ENCODE measurements at places on chromosomes 11 and 22.

- DNase-seq, result no peak
These were observed 396 bp downstream of the OSBP start for GRCh38 chr11:59615120-59615636.

DNA sequence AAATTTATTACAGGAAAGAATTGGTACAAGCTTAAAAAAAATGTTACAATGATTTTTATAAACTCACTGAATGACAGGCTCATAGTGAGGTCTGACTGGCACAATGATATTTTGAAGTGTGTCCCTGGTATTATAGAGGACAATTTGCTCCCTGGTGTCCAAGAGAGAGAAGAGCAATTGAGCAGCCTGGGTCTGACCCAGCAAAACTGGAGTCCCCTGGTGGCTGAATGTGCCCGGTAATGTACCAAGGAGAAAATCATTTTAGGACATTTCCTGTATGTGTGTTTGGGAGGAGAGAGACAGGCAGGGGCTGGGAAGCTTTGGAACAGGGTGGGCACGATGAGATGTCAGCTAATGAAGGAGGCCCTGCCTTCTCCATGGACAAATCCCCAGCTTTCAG lies 125.3 kb downstream of the APOL5 start:
- no peak for DNase-seq

- no peak for DNase-seq
These were observed 53.8 kb upstream of the AMPD3 start for GRCh38 chr11:10401256-10401655.

GRCh38 chr11:128052912-128053641 lies 534.3 kb downstream of the ETS1 start:
- DNase-seq, result no peak

DNA sequence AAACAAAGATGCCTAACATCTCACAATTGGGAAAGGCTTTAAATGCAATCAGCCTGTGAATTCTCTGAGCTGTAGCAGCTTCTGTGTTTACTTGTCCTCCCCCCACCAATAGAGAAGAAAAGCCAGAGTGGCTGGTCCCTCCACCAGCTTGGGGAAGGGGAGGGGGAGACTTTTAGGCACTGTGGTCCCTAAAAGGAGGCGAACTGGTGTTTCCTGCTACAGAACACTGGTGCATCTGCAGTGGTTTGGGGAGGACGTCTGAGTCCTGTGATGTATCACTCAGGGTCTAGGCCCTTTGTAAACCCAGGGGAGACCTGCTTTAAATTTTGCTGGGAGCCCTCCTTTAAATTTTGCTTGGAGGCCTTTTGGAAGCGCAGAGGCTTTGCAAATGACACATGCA lies 16.9 kb downstream of the TNRC6B start:
- DNase-seq, result no peak

- no peak for DNase-seq
These were observed 8.8 kb downstream of the FOXRED2 start for GRCh38 chr22:36497910-36498665.

GRCh38 chr11:120134931-120135228 lies 3.0 kb downstream of the TRIM29 start:
- peak; percentile 88 for DNase-seq

DNA sequence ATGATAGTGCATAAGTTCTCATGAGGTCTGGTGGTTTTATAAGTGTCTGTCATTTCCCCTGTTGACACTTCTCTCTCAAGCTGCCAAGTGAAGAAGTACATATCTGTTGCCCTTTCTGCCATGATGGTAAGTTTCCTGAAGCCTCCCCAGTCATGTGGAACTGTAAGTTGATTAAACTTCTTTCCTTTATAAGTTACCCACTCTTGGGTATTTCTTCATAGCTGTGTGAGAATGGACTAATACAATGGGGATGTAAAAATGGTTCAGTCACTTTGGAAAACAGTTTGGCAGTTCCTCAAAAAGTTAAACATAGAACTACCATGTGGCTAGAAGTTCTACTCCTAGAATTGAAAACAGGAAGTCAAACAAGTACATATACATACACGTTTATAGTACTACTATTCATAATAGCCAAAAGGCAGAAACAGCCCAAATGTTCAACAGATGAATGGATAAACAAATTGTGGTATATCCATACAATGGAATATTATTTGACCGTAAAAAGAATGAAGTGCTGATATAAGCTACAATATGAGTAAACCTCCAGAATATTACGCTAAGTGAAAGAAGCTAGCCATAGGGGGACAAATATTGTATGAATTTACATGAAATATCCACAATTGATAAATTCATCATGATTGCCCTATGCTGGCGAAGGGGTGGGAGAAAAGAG lies 16.0 kb upstream of the DKK3 start:
- DNase-seq, result no peak

GRCh38 chr11:81070948-81071347 lies 1630.1 kb upstream of the TENM4 start:
- no peak for DNase-seq

DNA sequence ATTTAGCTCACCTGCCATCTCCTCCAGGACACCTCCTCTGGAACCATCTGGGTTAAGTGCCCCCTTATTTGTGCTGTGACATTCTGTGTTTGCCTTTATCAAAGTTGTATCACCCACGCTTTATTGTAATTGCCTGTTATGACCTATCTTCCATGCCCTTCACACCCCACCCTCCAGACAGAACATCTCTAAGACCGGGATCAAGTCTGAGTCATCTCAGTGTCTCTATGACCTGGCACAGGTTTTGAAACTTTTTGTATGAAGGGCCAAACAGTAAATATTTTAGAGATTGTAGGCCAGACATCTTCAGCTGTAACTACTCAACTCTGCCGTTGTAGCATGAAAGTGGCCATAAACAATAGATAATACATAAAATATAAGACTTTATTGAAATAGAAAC lies 161.8 kb downstream of the SPON1 start:
- DNase-seq, result no peak

DNA sequence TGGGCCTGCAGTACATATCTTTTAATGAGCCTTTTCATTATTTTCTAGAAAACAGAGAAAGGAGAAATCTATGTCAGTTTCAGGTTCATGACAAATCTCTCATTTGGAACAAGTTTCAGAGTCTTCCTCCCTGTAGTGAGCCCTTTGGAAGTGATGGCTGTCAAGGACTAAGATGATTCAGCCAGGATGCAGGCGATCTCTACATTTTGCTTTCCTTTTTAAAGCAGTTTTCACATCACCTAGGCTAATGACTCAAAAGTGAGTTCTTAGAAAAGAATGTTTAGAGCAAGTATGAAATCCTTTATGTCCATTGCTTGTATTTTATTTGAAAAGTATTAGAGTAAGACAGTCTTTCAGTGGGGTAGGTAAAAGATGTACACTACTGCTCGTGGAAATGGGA lies 130.1 kb downstream of the TRPC6 start:
- no peak for DNase-seq

GRCh38 chr11:117230286-117230961 lies 1.4 kb downstream of the PCSK7 start:
- no peak for DNase-seq

GRCh38 chr11:36289226-36289852 lies at the start of gene COMMD9:
TSS of gene COMMD9 (minus strand) at chr11:36289424. CDS start at chr11:36289412, 12 bp downstream.
- DNase-seq, result peak; percentile 99

- DNase-seq, result no peak
These were observed 41.1 kb downstream of the PACS1 start for GRCh38 chr11:66111158-66111557.

- no peak for DNase-seq
These were observed 255 bp upstream of the SYNGR1 start for GRCh38 chr22:39349506-39349966.

GRCh38 chr11:9838961-9839360 lies 175.1 kb downstream of the SWAP70 start:
- no peak for DNase-seq

DNA sequence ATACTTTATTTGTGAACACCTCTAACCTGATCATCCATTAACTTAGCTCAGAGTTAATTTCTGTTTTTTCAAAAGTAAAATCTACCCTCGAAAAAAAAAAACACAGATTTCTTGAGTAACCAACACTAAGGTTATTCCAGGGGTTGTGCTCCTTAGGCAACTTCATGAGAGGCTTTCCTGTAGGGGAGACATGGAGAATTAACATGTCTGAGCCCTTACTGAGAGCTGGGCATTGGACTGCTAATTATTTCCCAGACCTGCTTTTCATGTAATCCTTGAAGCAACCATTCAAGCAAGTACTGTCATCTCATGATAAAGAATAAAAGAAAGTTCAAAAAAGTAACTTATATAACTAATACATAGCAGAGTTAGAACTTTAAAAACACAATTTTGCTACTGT lies 13.5 kb upstream of the UPB1 start:
- no peak for DNase-seq

DNA sequence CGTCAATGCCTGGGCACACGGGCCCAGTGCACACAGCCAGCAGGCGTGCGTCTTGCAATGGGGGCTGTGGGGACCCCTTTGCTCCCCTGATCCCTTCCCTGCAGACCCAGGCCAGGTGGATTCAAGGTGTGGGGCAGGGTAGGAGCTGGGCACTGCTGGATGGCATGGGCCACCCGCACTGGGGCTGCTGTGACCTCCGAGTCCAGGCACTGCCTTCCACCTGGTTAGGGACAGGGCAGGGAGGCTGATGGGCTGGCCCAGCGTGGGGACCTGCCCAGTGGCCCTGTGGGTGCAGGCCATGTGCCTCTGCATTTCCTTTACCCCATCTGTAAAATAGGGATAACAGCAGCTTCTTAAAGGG lies 22.9 kb downstream of the KCNQ1 start:
- DNase-seq, result peak; percentile 88

DNA sequence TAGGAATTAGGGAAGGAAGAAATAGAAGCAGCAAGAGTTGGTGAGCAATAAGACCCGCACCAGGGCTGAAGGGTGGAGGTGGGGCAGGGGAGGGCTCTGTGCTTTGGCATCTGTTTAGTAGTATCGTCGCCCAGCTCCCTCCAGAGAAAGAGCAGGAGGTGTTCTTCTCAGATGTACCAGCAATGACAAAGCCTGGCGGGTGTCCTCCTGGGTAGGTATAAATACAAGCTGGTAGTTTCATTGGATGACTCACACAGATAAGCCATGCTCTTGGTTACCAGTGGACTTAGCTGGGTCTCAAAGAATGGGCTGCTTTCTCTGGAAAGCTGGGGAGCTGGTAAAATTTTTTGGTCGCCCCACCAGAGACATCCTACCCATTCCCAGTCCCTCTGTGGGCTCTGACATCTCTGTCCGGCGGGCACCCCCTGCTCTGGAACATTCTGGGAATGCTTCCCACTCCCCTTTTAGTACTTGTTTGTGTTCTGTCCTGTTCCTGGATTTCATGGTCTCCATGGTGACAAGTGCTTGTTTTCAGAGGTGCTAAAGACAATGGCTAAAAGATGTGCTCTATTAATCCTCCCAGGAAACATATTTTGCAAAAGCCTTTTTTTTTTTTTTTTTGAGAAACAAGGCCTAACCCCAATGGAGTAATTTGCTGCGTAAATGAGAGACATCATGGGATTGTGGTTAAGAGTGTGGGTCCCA lies 15.4 kb upstream of the TUBA8 start:
- DNase-seq, result no peak

DNA sequence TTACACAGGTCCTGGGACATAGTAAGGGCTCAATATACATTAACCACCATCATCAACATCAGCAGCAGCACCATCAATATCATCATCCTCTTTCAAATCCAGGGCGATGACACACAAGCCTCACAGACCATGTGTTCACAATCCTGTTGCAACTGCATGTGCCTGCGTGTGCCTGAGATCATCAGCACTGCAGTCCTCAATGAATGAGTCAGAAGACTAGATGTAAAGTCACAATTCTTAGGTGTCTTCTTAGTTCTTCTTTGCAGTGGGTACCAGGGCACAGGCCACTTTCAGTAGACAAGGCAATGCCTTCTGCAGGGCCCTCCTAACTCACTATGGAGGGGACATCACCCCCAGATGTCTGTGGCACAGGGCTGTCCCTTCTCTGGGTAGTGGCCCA lies 111.1 kb downstream of the MYO18B start:
- DNase-seq, result no peak

GRCh38 chr11:103091064-103091800 lies 728 bp downstream of the DCUN1D5 start:
- DNase-seq, result no peak

DNA sequence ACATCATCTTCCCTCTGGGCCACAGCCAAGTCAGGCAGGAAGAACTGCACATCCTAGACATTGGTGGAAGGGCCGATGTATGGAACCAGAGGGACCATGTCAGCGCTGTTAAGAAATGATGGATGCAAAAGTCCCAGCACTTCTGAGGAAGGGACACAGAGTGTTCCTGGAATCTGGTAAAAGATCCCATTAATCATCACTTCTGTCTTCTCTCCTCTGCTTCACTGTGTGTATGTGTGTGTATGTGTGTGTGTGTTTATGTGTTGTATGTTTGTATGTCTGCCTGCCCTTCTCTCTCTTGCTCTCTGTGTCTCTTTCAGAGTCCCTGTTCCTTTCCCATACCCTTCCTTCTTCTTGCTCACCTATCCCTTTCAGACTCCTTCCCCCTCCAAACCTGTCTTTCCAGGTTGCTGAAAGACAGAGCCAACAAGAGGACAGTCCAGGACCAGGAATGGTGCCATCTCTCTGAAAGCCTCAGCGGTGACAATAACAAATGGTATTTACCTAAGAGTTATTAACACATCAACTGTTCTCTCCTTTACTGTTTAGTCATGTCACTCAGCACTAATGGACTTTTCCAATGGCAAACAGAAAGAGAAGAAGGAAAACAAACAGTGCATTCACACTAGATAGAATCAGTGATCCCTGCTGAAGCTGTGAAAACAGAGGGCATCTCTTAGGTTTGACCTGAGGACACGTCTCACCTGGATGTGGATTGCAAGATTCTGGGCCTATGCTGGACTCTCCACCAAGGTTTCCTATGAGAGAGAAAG lies 47.1 kb downstream of the EHF start:
- DNase-seq, result no peak

DNA sequence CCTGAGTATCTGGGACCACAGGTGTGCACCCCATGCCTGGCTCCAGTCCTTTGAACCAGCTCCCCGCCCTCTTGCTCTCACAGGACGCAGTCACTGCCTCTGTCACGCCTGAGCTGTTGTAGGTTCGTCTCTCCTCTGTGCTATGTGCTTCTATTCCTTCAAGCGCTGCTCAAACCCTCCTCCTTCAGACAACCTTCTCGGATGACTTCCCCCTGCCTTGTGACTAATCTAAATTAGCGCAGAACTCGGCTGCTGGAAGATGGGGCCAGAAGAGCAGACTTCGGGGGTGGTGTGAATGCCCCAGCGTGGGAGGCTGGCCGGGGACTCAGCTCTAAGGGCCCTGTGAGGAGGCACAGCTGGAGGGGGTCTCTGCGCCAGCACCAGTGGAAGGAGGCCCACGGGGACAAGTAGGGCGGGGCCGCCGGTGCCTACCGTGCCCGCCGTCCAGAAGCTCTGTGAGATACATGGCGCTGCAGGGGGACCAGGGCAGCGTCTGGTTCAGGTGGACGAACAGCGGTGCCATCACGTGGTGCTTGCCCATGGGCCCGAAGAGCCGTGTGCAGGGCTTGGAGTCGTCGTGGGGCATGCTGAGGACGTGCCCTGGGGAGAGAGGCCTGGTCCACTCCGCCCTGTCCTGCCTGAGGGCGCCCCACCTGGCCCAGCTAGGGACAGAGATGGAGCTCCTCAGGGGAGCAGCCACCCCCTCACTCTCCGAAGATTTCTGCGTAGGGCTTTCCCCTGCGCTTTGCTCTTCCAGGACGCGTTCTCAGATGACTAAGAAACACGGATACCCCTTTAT lies 12.5 kb downstream of the ADAMTS8 start:
- DNase-seq, result no peak

GRCh38 chr11:68387840-68388239 lies 72.7 kb upstream of the PPP6R3 start:
- DNase-seq, result no peak

Data from vagina (tissue), 2 donors.